ENCODE measurements at places on chromosomes 3 and 15. TPM values are rescaled to one million over a fixed set of nuclear protein-coding genes. Genes with fewer than 3 reads are reported as not detected.

The ACY1 gene
- total RNA-seq: 13.4 TPM

The MGLL gene
- 60.9 TPM for total RNA-seq

The BNC1 gene
- 2.9 TPM for total RNA-seq

The HYKK gene
- 2.7 TPM for total RNA-seq

The KBTBD8 gene
- 3.2 TPM for total RNA-seq

The DPPA2 gene
- total RNA-seq: not detected

The TMEM42 gene
- 10.6 TPM for total RNA-seq

The EXOG gene
- total RNA-seq: 21.9 TPM

The HRG gene
- not detected for total RNA-seq

The SEMA3G gene
- total RNA-seq: 22.6 TPM

The ZBBX gene
- total RNA-seq: not detected

The NPAP1 gene
- not detected for total RNA-seq

The PARP15 gene
- 1.4 TPM for total RNA-seq

The FANCD2 gene
- total RNA-seq: 26.8 TPM

The GATA2 gene
- 63.9 TPM for total RNA-seq

The GOLGA8G gene
- total RNA-seq: not detected

The OR5K2 gene
- total RNA-seq: not detected

The GCSAM gene
- total RNA-seq: not detected

The HACD3 gene
- total RNA-seq: 61.9 TPM

The IL17RC gene
- total RNA-seq: 16.7 TPM

The LRRC31 gene
- total RNA-seq: not detected

The SATB1 gene
- total RNA-seq: 6.2 TPM

The CCR9 gene
- total RNA-seq: not detected

The MYH15 gene
- total RNA-seq: 0.14 TPM

The TNFAIP8L3 gene
- total RNA-seq: 38.3 TPM

The PPP1R14D gene
- not detected for total RNA-seq

The EFHB gene
- total RNA-seq: 0.99 TPM

The RNF168 gene
- total RNA-seq: 32.9 TPM

The CPEB1 gene
- not detected for total RNA-seq

The KCNMB3 gene
- total RNA-seq: 2.3 TPM
